ENCODE measurements at places on chromosomes 2 and 18. TPM values are rescaled to one million over a fixed set of nuclear protein-coding genes. Genes with fewer than 3 reads are reported as not detected.

The INPP5D gene
- total RNA-seq: 0.69 TPM

The M1AP gene
- total RNA-seq: not detected

The ACADL gene
- total RNA-seq: not detected

The ATP6V1B1 gene
- 2.2 TPM for total RNA-seq

The GCKR gene
- 0.27 TPM for total RNA-seq

The PRSS56 gene
- total RNA-seq: 0.16 TPM

The TMEM178A gene
- 0.10 TPM for total RNA-seq

The SERPINB12 gene
- not detected for total RNA-seq

The HNMT gene
- total RNA-seq: 0.28 TPM

The EFR3B gene
- 17.9 TPM for total RNA-seq

The CNRIP1 gene
- 2.9 TPM for total RNA-seq

The PHOSPHO2 gene
- 3.1 TPM for total RNA-seq

The UGT1A7 gene
- 6.0 TPM for total RNA-seq

The FEV gene
- not detected for total RNA-seq

The RIT2 gene
- total RNA-seq: not detected

The TDRD15 gene
- total RNA-seq: not detected

The TUBA3E gene
- not detected for total RNA-seq

The CFAP210 gene
- 0.28 TPM for total RNA-seq

The PJVK gene
- 0.98 TPM for total RNA-seq

The IER3IP1 gene
- total RNA-seq: 21.6 TPM

The CLEC4F gene
- not detected for total RNA-seq

The NTSR2 gene
- total RNA-seq: not detected

The RAB6C gene
- total RNA-seq: not detected

The TTC27 gene
- 28.6 TPM for total RNA-seq

The PLGLB1 gene
- 0.76 TPM for total RNA-seq

The OSBPL1A gene
- total RNA-seq: 12.9 TPM

The PARD6G gene
- 1.8 TPM for total RNA-seq

The ARID5A gene
- total RNA-seq: 10.0 TPM

The GAREM2 gene
- total RNA-seq: 6.3 TPM

The SLC20A1 gene
- total RNA-seq: 147 TPM

The LONRF2 gene
- total RNA-seq: 3.3 TPM

The ASB18 gene
- not detected for total RNA-seq

The TLX2 gene
- total RNA-seq: 0.30 TPM

The EMX1 gene
- total RNA-seq: 0.07 TPM

The LCT gene
- total RNA-seq: 0.03 TPM

The UGT1A3 gene
- not detected for total RNA-seq

The ADI1 gene
- 55.6 TPM for total RNA-seq

The ADGRF3 gene
- total RNA-seq: 0.07 TPM

The PTPRN gene
- total RNA-seq: 2.2 TPM

Measured in A549 treated with DMSO at 1 μM for 4 hours (cell line).